Muscle of leg (tissue), 16 donors: ENCODE measurements at places on chromosomes 16 and 17. TPM values are rescaled to one million over a fixed set of nuclear protein-coding genes. Genes with fewer than 3 reads are reported as not detected.

- H3K27me3 ChIP-seq: no peaks in the 10 kb centered on the region
- H3K4me3 ChIP-seq: no peak overlapping the region
- DNase-seq: peak; percentile 16
Measured at GRCh38 chr16:26668026-26668425, 398.7 kb upstream of the C16orf82 start.

DNA sequence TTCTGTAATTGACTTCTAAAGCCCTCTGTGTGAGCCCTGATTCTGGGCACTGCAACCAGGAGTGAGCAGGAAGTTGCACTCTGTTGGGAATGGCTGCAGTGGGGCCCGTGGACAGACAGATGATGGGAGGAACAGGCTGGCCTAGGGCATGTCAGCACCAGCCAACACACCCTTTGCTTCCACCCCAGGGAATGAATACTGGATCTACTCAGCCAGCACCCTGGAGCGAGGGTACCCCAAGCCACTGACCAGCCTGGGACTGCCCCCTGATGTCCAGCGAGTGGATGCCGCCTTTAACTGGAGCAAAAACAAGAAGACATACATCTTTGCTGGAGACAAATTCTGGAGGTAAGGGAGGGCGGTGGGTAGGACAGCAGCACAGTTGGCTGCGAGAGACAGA is 10.8 kb upstream of the LPCAT2 start:
- H3K4me1 ChIP-seq: peaks cover 71% of the 10 kb centered on the region
- DNase-seq: no peak
- H3K4me3 ChIP-seq: no peak overlapping the region
- no peaks in the 10 kb centered on the region for H3K27me3 ChIP-seq
- peaks cover 54% of the 10 kb centered on the region for H3K36me3 ChIP-seq
- no peak overlapping the region for H3K27ac ChIP-seq

DNA sequence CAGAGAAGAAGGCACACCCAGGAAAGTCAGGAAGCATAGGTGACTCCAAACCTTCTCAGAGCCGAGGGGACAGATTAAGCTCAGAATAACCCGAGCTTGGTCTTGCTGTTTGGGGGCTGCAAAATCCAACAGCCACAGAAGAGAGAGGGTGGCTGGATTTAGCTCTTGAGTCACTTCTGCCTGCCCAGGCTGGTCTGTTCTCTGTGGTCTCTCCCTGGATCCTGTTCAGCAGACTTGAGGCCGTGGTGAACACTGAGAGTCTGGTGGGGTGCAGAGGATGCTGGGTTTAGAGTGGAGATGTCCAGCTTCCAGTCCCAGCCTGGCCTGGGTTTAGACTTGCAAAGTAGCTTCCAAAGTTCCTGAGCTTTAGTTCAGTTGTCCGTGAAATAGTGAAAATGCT is 8.8 kb downstream of the SLC26A11 start:
- H3K27ac ChIP-seq: no peak overlapping the region
- DNase-seq: no peak
- no peaks in the 10 kb centered on the region for H3K4me1 ChIP-seq
- no peaks in the 10 kb centered on the region for H3K27me3 ChIP-seq

DNA sequence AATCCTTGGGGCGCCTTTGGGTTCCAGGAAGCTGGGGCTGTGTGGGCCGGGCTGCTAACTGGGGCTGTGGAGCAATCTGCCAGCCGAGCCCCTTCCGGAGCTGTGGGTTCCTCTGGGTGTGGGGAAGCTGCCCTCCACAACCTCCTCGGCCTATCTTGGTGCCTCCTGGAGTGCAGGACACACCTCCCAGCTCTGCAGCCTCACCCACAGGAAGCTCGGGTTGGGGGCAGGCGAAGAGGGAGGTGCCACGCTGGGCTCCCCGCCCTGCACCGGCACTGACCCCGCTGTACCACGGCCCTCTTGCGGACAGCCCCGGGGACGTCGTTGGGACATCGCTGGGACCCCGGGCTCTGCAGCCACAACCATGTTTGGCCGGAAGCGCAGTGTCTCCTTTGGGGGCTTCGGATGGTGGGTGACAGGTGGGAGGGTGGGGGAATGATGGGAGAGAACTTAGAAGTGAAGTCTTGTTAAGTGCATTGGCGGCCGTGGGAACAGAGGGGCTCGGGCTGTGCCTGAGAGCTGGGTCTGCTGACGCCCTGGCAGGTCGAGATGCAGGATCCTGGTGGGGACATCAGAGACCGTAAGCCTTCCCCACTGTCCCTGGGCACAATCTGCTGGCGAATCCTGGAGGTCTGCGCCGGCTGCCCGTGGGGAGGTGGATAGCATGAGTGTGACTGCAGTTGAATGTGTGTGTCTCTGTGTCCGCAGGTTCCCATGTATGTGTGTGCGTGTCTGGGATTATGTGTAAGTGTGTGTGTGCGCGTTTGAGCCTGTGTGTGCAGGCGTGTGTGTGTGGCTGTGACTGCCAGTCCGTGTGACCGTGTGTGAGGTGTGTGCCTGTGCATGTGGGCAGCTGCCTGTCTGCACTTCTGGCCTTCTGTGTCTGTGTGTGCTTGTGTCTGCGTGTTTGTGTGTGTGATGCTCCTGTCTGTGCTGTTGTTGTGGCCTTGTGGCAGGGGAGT is at the start of gene RAP1GAP2:
Gene RAP1GAP2, plus strand, starts transcription at position 275 of the 962 bp plus-strand sequence. Its CDS starts 90 bp downstream, at position 365.
- DNase-seq: peak; percentile 30
- H3K4me3 ChIP-seq: peak within 1 kb of the TSS; percentile 5
- no peaks in the 10 kb centered on the region for H3K36me3 ChIP-seq
- H3K27me3 ChIP-seq: peaks cover 2% of the 10 kb centered on the region

- no peak overlapping the region for H3K4me3 ChIP-seq
- peak; percentile 89 for DNase-seq
- peaks cover 45% of the 10 kb centered on the region for H3K36me3 ChIP-seq
- no peaks in the 10 kb centered on the region for H3K27me3 ChIP-seq
- H3K4me1 ChIP-seq: peaks cover 20% of the 10 kb centered on the region
Measured at GRCh38 chr16:2584729-2585650, 47.2 kb downstream of the PDPK1 start.

DNA sequence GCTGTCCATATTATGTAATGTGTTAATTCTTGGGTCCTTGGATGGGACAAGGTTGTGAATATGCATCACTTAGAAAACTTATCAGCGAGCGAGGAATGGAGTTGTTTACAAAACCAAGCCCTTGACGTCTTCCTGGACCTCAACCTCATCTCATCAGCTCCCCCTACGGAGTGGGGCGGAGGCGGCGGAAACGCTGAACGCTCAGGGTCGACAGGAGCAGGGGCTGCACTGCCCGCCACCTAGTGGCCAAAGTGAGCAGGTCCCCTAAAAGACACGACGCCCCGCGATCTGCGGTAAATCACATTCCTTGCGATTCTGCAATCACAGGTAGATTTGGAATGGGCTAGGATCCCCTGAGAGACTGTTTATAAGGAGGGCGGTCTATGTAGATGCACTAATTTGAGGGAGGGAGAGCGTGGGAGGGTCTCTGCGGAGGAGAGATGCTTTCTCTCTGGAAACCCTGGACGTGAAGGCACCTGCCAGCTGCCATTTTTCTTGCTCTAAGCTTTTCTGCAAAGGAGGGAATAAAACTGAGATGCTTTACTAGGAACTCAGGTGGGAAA is 5.4 kb upstream of the ICAM2 start:
- no peak overlapping the region for H3K27ac ChIP-seq
- peak; percentile 68 for DNase-seq
- H3K27me3 ChIP-seq: no peaks in the 10 kb centered on the region
- no peaks in the 10 kb centered on the region for H3K36me3 ChIP-seq
- no peak overlapping the region for H3K4me3 ChIP-seq

- H3K36me3 ChIP-seq: peaks cover 44% of the 10 kb centered on the region
- no peak overlapping the region for H3K4me3 ChIP-seq
- no peaks in the 10 kb centered on the region for H3K27me3 ChIP-seq
- peaks cover 23% of the 10 kb centered on the region for H3K4me1 ChIP-seq
- no peak overlapping the region for H3K27ac ChIP-seq
Measured at GRCh38 chr16:57151369-57151768, 34.5 kb downstream of the PSME3IP1 start.

DNA sequence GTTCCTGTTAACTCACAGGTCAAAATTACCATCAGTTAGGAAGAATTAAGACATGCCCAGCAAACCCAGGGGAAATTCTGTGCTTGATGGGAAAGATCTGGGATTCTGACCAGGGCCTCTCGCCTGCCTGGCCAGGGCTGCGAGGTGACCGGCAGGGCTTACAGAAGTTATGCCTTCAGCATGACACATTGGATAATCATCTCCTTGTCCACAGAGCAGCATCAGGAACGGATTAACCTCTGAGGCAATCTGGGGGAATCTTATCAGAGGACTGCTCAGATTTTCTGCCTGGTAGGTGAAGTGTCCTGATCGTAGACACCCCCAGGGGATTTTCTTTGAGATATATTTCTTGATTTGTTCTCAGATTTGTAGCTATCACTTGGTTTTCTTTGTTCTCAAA is 172.5 kb downstream of the HS3ST3A1 start:
- no peak overlapping the region for H3K27ac ChIP-seq
- H3K4me3 ChIP-seq: no peak overlapping the region
- no peaks in the 10 kb centered on the region for H3K36me3 ChIP-seq
- H3K4me1 ChIP-seq: no peaks in the 10 kb centered on the region

- peaks cover 8% of the 10 kb centered on the region for H3K27me3 ChIP-seq
- H3K4me3 ChIP-seq: no peak overlapping the region
- no peak overlapping the region for H3K27ac ChIP-seq
- DNase-seq: no peak
Measured at GRCh38 chr16:15947983-15948509, 1.4 kb upstream of the ABCC1 start.

DNA sequence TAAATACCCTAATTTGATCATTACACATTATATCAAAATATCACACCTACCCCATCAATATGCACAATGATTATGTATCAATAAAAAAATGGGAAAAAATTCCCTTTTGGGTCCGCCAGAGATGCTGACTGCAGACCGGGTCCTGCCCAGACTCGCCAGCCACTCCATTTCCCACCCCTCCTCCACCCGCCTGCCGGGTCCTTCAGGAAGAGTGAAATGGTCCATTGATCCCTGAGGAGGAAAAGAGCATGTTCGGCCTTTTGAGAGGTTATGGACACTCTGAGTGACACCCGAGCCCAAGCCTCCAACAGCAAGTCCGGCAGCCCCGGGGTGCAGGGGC is 123.9 kb upstream of the ZFHX3 start:
- no peaks in the 10 kb centered on the region for H3K27me3 ChIP-seq
- H3K36me3 ChIP-seq: no peaks in the 10 kb centered on the region

GRCh38 chr17:74080656-74081582 is 122.6 kb upstream of the RPL38 start:
- H3K4me1 ChIP-seq: peaks cover 47% of the 10 kb centered on the region
- H3K27ac ChIP-seq: peak overlapping the region; percentile 42
- DNase-seq: peak; percentile 17
- H3K27me3 ChIP-seq: peaks cover 13% of the 10 kb centered on the region
- no peaks in the 10 kb centered on the region for H3K36me3 ChIP-seq

DNA sequence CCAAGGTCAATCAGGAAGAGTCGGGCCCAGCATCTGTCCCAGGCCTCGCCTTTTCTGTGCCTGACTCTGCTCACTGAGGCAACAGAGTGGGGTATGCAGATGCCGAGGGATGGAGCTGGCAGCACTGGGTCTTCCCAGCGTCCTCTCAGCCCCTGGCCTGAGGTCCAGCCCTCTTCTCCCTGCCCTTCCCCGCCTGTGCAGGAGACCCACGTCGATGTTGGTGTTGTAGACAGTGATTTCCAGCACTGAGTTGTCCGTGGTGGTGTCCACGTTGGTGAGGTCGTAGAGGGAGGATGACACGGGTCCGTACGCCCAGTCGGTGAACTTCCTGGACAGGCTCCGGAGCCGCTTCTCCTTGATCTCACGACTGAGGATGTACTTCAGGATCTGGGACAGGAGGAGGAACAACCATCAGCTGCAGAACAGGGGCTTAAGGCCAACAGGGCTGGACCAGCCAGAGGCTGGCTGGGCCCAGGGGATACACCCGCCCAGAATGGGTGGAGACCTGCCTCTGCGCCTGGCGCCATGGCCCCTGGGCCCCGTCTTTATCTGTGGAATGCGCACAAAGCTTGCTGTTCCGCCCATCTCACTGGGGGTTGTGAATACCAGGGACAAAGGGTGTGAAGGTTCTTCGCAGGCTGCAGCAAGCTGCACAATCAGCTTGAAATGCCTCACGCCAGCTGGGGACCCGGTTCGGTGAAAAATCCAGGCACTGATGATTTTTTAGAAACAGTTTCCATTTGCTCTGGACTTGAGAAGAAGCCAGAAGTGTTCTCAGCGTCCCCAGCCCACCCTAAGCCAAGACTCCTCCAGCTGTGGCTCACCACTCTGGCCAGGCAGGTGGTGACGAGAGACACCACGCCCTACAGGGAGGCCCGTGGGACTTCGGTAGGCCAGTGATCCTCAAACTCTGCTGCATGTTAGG is 27.5 kb downstream of the TRPV3 start:
- H3K27ac ChIP-seq: peak overlapping the region; percentile 62
- peaks cover 27% of the 10 kb centered on the region for H3K4me1 ChIP-seq
- H3K27me3 ChIP-seq: no peaks in the 10 kb centered on the region
- no peaks in the 10 kb centered on the region for H3K36me3 ChIP-seq
- H3K4me3 ChIP-seq: no peak overlapping the region
- peak; percentile 95 for DNase-seq

DNA sequence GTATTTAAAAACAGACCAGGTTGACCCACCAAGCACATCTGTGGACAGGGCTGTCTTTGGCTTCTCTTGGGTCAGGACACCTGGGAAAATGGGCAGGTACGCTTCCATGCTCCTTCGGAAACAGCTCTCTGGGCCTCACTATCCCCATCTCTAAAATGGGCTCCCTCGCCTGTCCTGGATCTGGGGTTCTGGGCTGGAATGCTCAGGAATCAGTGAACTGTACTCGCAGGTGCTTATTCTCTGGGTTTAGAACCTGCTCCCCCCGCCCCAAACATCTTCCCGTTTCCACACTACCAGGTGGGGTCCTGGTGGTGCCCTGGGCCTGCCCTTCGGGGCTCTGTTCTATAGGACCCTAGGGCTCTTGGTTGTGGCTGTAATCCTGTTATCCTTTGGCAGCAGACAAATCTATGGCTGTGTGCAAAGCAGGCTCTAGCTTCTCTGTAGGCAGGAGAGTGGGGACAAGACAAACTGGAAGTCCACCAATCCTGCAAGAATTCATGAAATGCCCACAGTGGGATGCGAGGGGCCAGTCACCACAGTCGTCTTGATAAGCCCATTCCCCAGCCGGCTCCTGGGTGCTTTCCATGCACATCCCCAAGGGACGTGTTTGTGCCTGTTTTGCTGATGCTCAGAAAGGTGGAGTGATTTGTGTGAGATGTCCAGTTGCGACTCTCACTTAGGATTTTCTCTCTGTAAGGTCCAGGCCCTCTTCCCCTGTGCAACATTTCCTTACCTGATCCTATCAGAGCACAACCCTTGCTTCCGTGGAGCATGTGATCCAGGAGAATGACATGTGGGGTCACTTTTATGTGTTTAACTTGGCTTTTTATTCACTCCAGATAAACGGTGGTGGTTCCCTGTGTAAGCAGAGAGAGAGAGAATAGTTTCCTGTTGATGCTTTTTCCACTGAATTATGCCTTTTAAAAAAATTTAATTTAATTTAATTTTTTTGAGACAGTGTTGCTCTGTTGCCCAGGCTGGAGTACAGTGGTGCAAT is 37.2 kb downstream of the HAPSTR1 start:
- DNase-seq: no peak
- peaks cover 5% of the 10 kb centered on the region for H3K4me1 ChIP-seq

- no peak for DNase-seq
- H3K4me3 ChIP-seq: no peak overlapping the region
- H3K36me3 ChIP-seq: peaks cover 65% of the 10 kb centered on the region
- H3K27me3 ChIP-seq: no peaks in the 10 kb centered on the region
- H3K27ac ChIP-seq: no peak overlapping the region
Measured at GRCh38 chr17:59695945-59696681, 11.1 kb downstream of the PTRH2 start.

The DHRS7C gene
- total RNA-seq: 143 TPM

The ELMO3 gene
- 0.80 TPM for total RNA-seq

The OTOA gene
- 0.13 TPM for total RNA-seq

The YBX2 gene
- total RNA-seq: 0.58 TPM

The GDPD3 gene
- total RNA-seq: 3.3 TPM

The NT5M gene
- 6.5 TPM for total RNA-seq
